ENCODE measurements at places on chromosomes 4 and X. TPM values are rescaled to one million over a fixed set of nuclear protein-coding genes. Genes with fewer than 3 reads are reported as not detected.

Gene HAND2
- polyA plus RNA-seq, result not detected

Gene ARHGAP6
- polyA plus RNA-seq, result 16.6 TPM

Gene SOWAHB
- 6.4 TPM for polyA plus RNA-seq

Gene GPR50
- not detected for polyA plus RNA-seq

Gene APLN
- polyA plus RNA-seq, result 5.5 TPM

Gene RAP1GDS1
- polyA plus RNA-seq, result 32.2 TPM

Gene VEGFC
- 16.6 TPM for polyA plus RNA-seq

Gene GRPR
- 0.27 TPM for polyA plus RNA-seq

Gene MGARP
- not detected for polyA plus RNA-seq

Gene AFF2
- polyA plus RNA-seq, result 4.7 TPM

Gene CABS1
- polyA plus RNA-seq, result not detected

Gene RHOH
- 1.3 TPM for polyA plus RNA-seq

Gene SLC34A2
- polyA plus RNA-seq, result 29.0 TPM

Gene HSPA4L
- 9.0 TPM for polyA plus RNA-seq

Gene ODAPH
- 0.51 TPM for polyA plus RNA-seq

Gene ANK2
- 63.7 TPM for polyA plus RNA-seq

Gene AMTN
- polyA plus RNA-seq, result not detected

Gene CT83
- not detected for polyA plus RNA-seq

Gene SLC26A1
- 23.4 TPM for polyA plus RNA-seq

Gene MAB21L2
- polyA plus RNA-seq, result not detected

Gene MTM1
- 13.7 TPM for polyA plus RNA-seq

Gene KCND1
- 2.9 TPM for polyA plus RNA-seq

Gene STATH
- polyA plus RNA-seq, result 0.44 TPM

Gene RBMXL3
- polyA plus RNA-seq, result not detected

Gene UGT2B17
- not detected for polyA plus RNA-seq

Gene FGFBP1
- 0.06 TPM for polyA plus RNA-seq

Gene USP17L10
- not detected for polyA plus RNA-seq

Gene CNGA2
- polyA plus RNA-seq, result not detected

Gene SLC30A9
- polyA plus RNA-seq, result 103 TPM

Gene STPG2
- 0.36 TPM for polyA plus RNA-seq
